ENCODE measurements at places on chromosomes 6 and 20.
A peak's percentile ranks its signal among the peaks of the same experiment; 100 is the strongest.

- DNase-seq = no peak
Measured at GRCh38 chr6:80003826-80004172, 650 bp upstream of the TTK start.

DNA sequence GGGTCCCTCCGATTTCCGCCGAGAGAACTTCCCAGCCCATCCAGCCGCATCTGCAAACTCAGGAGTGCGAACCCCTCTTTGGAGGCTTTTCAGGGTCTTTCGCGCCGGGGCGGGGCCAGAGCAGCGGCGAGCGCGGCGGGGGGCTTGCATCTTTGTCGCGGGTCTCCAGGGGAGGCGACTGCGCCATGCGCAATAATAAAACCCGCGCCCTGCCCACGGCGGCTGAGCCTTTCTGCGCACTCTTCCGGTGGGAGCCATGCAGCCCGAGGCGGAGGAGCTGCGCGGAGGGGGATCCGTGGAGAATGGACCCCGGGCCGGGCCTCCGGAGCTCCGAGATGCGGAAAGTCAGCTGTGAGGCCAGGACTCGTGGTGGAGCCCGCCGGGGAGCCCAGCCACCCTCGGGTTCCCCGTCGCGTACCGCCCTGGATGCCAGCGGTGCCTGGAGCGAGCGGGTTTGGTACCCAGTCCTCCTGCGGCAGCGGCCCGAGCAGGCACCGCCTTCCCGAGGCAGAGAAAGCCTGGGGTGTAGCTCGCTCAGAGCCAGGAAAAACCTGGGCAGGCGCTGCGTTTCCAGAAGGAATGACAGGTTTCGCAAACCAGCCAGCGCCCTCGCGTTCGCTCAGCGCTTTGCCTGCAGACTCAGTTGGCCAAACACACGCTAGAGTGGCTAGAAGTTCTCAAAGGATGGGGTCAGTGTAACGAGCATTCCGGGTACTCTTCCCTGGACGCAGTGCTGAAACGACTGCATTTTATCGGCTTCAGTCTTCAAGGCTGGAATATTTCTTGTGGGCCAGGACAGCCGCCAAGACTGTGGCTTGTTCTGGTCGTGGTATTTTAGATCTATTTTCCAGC is 1.2 kb downstream of the AKAP12 start:
- peak; percentile 43 for DNase-seq

DNA sequence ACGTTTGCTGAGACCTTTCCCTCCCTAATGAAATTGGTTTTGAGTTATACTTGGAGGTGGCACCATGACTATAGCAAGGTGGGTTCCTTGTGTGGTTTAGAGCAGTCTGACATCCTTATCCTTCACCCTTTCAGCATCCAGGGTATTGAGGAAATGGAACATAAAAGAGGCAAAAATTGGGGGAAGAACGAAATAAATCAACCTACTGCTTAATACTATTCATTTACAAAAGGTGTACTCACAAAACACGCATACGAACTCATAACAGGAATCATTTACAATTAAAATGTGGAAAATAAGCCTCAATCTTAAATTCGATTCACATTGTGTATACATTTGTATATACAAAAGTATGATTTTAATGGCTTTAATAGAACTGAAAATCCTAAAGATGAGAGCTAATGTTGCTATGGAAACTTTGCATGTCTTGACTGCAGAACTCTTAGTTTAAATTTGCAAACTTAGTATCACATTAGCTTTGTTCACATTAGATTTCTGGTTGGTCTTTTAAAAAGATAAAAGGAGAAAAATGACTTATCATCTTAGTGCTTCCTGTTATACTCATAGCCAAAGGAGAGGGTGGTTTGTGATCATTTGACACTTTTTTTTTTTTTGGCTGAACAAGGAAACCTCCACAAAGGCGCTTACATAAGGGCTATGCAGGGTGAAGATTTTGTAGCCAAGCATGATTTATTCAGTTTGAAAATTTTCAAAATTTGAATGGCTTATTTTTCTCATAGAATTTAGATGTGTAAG is 76.1 kb upstream of the ATXN1 start:
- DNase-seq = no peak

- DNase-seq = no peak
Measured at GRCh38 chr6:43287717-43288679, 10.1 kb upstream of the SLC22A7 start.

- DNase-seq = peak; percentile 40
Measured at GRCh38 chr6:152723398-152723797, 25.7 kb downstream of the MYCT1 start.

All from fibroblast of skin of left quadriceps (primary cell).